ENCODE measurements at places on chromosomes 4 and X. TPM values are rescaled to one million over a fixed set of nuclear protein-coding genes. Genes with fewer than 3 reads are reported as not detected.

The FGB gene
- not detected for total RNA-seq

The PNMA6A gene
- 0.56 TPM for total RNA-seq

The HNRNPDL gene
- 277 TPM for total RNA-seq

The GLRA2 gene
- total RNA-seq = not detected

The NUDT11 gene
- total RNA-seq = 2.8 TPM

The BST1 gene
- 0.19 TPM for total RNA-seq

The ATP2B3 gene
- not detected for total RNA-seq

The TRIM60 gene
- not detected for total RNA-seq

The MAGEA12 gene
- not detected for total RNA-seq

The MTCP1 gene
- total RNA-seq = 16.2 TPM

The GAGE12J gene
- not detected for total RNA-seq

The SAGE1 gene
- not detected for total RNA-seq

The MAGEA11 gene
- total RNA-seq = not detected

The LDB2 gene
- not detected for total RNA-seq

The PRDM5 gene
- 0.17 TPM for total RNA-seq

The MAOA gene
- total RNA-seq = 14.8 TPM

The AR gene
- 0.21 TPM for total RNA-seq

The TKTL1 gene
- total RNA-seq = 0.21 TPM

The TIGD2 gene
- total RNA-seq = 1.4 TPM

The LEF1 gene
- total RNA-seq = 111 TPM

The GALNTL6 gene
- total RNA-seq = not detected

The DGAT2L6 gene
- total RNA-seq = not detected

The TMEM131L gene
- 32.7 TPM for total RNA-seq

The ANXA10 gene
- total RNA-seq = not detected

The EREG gene
- not detected for total RNA-seq

The SCML1 gene
- 3.8 TPM for total RNA-seq

The ODAM gene
- not detected for total RNA-seq

The FAM236B gene
- not detected for total RNA-seq
